ENCODE measurements at places on chromosomes 11 and 22.

DNA sequence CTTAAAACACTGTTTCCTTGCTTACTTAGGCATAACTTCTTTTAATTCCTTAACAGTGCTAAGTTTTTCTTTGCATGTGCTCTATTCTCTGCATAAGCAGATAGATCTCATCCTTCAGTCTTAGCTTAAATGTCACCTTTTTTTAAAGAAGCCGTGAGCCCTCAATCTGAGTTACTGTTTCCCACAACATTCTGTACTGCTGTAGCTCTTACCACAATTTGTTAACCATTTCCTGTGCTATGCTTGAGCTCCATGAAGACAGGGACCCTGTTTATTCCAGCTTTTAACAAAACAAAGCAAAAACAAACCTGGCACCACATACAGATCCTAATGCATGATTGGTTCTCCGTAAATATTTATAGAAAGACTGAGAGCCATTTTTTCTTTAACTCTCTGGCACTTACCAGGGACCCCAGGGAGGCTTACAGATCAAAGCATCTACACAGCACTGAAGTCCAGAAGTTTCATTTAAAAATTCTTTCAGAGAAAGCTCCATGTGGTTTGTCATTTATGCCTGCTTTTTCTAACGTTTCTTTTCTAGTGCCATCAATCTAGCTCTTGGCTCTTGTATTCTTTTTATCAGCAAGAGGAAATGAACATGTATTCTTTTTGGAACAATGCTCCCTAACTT is 74.9 kb downstream of the DYNC2H1 start:
- ATAC-seq = no peak
- H3K4me1 ChIP-seq = no peaks in the 10 kb centered on the region
- no peak overlapping the region for H3K4me3 ChIP-seq
- H3K27me3 ChIP-seq = no peaks in the 10 kb centered on the region
- peaks cover 6% of the 10 kb centered on the region for H3K36me3 ChIP-seq
- H3K27ac ChIP-seq = no peak overlapping the region

GRCh38 chr22:46267431-46268279 is at the start of gene TTC38:
TTC38 (plus strand) TSS chr22:46268008; CDS start chr22:46268040, 32 bp downstream.
- H3K27ac ChIP-seq = peak within 1 kb of the TSS; percentile 76
- ATAC-seq = peak; percentile 88
- H3K4me1 ChIP-seq = peaks cover 23% of the 10 kb centered on the region
- peak within 1 kb of the TSS; percentile 92 for H3K4me3 ChIP-seq
- H3K27me3 ChIP-seq = peaks cover 16% of the 10 kb centered on the region

- no peaks in the 10 kb centered on the region for H3K36me3 ChIP-seq
- no peak overlapping the region for H3K4me3 ChIP-seq
- ATAC-seq = no peak
- peaks cover 12% of the 10 kb centered on the region for H3K4me1 ChIP-seq
- H3K27ac ChIP-seq = no peak overlapping the region
Measured at GRCh38 chr22:44450503-44450902, 47.5 kb downstream of the RTL6 start.

DNA sequence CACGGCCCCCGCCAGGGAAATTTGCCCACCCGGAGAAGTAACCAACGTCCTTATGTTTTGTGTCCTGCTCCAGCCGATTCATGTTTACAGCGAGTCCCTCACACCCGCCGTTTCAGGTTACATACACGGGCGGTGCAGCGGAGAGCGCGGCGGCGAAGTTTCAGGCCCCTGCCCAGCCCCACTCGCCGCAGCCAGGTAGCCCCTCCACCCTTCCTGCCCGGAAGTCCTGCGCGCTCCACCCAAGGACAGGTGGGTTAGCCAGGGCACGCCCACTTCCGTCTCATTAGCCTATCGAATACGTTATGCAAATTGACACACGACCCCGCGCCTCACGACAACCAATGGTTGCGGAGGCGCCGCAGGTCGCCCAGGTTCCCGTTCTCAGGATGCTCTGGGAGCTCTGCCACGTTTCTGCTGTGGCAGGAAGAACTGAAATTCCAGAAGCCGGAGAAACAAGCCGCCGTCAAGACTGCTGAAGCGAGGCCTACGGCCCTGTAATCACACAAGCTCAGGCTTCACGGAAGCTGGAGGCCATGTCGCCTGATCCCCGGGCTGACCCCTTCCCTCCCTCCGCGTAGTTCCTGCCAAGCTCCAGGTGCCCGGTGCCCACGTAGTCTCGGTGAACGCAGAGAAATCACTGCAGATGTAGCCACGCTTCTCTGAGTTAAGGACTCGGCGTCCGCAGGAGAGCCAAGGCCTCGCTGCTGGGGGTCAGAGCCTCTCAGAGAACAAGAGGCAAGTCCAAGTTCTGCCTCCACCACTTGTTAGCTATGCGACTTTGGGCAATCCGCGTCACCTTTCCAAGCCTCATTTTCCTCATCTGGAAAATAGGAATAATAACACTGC is 22.4 kb upstream of the MYH9 start:
- ATAC-seq = peak; percentile 90
- H3K27me3 ChIP-seq = no peaks in the 10 kb centered on the region
- H3K4me3 ChIP-seq = peak overlapping the region; percentile 82
- no peaks in the 10 kb centered on the region for H3K36me3 ChIP-seq
- peaks cover 54% of the 10 kb centered on the region for H3K4me1 ChIP-seq
- H3K27ac ChIP-seq = peak overlapping the region; percentile 92

GRCh38 chr22:27537501-27537900 is 264.1 kb downstream of the MN1 start:
- peaks cover 9% of the 10 kb centered on the region for H3K27me3 ChIP-seq
- no peak overlapping the region for H3K27ac ChIP-seq
- no peak overlapping the region for H3K4me3 ChIP-seq
- no peaks in the 10 kb centered on the region for H3K4me1 ChIP-seq

DNA sequence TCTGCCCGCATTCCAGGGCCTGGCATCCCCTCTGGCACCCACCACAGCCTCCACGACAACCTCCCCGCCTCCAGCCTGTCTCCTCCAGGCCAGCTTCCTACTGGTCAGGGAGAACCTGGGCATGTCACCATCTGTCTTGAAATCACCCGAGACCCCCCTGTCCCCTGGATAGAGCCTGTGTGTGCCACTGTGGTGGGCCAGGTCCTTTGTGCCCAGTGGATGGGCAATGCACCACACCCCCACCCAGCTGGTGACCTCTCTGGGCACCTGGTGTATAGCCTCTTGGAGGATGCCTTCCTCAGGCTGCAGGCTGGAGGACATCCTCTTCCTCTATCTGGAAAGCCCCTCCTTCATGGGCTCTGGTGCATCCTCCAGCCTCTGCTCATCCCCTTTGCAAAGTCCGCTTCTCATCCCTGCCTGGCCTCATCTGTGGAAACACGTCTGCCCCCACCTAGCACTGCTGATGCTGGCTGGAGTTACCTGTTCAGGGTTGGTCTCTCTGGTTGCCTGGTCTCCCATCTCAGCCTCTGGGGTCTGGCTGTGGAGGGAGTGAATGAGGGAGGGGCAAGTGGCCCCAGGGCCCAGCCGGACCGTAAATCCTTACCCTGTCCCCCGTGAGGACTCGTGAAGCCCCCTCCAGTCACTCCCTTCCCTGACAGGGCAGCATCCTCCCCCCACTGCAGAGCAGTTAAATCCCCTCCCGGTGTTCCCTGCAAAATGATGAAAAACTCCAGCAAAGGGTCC is 589.6 kb downstream of the TBC1D22A start:
- H3K4me1 ChIP-seq = no peaks in the 10 kb centered on the region
- H3K27ac ChIP-seq = no peak overlapping the region
- no peak overlapping the region for H3K4me3 ChIP-seq
- no peak for ATAC-seq
- H3K36me3 ChIP-seq = no peaks in the 10 kb centered on the region
- no peaks in the 10 kb centered on the region for H3K27me3 ChIP-seq

GRCh38 chr22:35749808-35750207 is 32.1 kb downstream of the APOL5 start:
- ATAC-seq = peak; percentile 99
- H3K4me1 ChIP-seq = peaks cover 26% of the 10 kb centered on the region
- no peaks in the 10 kb centered on the region for H3K36me3 ChIP-seq
- H3K27me3 ChIP-seq = peaks cover 92% of the 10 kb centered on the region

DNA sequence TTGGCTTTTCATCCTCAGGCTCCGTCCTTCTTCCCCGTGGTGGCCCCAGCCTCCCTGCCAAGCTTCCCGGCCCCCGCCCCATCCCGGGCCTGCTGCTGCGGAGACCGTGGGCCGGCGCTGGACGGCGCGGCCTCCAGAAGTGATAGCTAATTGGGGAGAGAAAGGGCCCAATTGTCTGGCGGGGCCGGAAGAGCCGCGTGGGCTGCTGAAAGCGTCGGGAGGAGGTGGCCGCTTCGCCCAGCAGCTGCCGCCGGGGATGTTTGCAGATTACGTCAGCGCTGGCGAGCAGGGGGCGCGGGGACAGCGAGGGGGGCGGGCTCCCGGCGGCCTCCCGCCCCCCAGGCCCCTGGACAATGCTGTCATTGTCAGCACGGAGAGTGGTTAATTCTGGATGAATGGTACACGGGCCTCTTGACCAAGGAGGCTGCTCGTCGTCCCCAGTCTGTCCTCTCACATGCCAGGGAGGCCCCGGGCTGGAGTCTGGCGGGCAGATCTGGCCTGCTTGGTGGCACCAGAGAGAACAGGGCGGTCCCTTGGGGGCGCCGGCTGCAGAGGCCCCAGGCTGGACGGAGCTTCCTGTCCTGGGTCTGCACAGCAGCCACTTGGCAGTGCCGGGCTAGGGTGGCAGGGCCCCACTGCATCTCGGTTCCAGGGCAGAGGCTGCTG is 1.6 kb downstream of the SMIM38 start:
- H3K4me1 ChIP-seq = peaks cover 41% of the 10 kb centered on the region
- no peaks in the 10 kb centered on the region for H3K27me3 ChIP-seq
- peak overlapping the region; percentile 82 for H3K27ac ChIP-seq
- H3K4me3 ChIP-seq = peak overlapping the region; percentile 63
- peak; percentile 26 for ATAC-seq

- H3K27me3 ChIP-seq = no peaks in the 10 kb centered on the region
- H3K36me3 ChIP-seq = no peaks in the 10 kb centered on the region
- peaks cover 25% of the 10 kb centered on the region for H3K4me1 ChIP-seq
- H3K27ac ChIP-seq = no peak overlapping the region
Measured at GRCh38 chr22:24240381-24240780, 4.5 kb downstream of the GGT5 start.

DNA sequence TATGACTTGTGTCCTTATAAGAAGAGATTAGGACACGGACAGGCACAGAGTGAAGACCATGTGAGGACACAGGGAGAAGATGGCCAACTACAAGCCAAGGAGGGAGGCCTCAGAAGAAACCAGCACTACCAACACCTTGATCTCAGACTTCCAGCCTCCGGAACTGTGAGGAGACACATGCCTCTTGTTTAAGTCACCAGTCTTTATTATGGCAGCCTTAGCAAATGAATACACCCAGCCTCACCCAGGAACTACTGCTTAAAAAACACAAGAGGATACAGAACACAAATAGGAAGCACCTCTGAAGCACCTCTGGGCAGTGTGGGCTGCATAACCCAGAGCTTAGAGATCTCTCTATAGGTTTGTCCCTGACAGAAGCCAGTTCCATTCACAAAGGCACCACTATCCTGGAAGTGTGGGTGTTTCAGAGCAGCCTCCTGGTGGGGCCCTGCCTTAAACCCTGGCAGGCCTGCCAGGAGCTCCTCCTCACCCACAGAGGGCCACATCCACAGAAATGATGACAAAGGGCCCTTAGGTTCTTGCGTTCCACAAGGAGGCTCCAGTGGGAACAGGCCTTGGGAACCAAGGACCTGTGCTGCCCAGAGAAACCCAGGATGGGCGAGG is 58.8 kb downstream of the CHRDL2 start:
- no peak overlapping the region for H3K4me3 ChIP-seq
- no peak overlapping the region for H3K27ac ChIP-seq
- no peaks in the 10 kb centered on the region for H3K27me3 ChIP-seq
- H3K36me3 ChIP-seq = no peaks in the 10 kb centered on the region

- H3K4me1 ChIP-seq = peaks cover 10% of the 10 kb centered on the region
- no peak overlapping the region for H3K4me3 ChIP-seq
- no peak overlapping the region for H3K27ac ChIP-seq
- peaks cover 17% of the 10 kb centered on the region for H3K27me3 ChIP-seq
- no peak for ATAC-seq
Measured at GRCh38 chr11:46890665-46891064, 27.7 kb downstream of the LRP4 start.

DNA sequence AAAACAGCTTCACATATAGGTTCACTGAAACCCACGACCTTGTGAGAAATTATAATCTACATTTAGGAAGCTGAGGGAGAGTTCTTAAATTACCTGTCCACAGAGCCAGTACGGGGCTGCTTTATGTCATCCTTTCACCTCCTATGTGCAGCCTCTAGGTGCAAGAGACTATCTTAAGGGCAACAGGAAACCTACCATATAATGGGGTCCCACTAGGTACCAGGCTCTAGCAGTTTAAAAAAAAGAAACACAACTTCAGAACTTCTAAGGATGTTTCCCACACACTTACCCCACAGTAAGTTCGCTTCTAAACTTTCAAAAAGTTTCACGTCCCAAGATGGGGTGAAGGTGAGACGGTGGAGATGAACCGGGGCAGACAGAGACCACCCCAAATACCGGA is 573 bp downstream of the STK33 start:
- peak; percentile 48 for ATAC-seq
- no peaks in the 10 kb centered on the region for H3K27me3 ChIP-seq
- H3K36me3 ChIP-seq = no peaks in the 10 kb centered on the region
- peaks cover 13% of the 10 kb centered on the region for H3K4me1 ChIP-seq
- H3K27ac ChIP-seq = peak overlapping the region; percentile 75

- H3K4me3 ChIP-seq = no peak overlapping the region
- no peak for ATAC-seq
- H3K27ac ChIP-seq = no peak overlapping the region
Measured at GRCh38 chr11:8289492-8289918, 25.8 kb upstream of the LMO1 start.

DNA sequence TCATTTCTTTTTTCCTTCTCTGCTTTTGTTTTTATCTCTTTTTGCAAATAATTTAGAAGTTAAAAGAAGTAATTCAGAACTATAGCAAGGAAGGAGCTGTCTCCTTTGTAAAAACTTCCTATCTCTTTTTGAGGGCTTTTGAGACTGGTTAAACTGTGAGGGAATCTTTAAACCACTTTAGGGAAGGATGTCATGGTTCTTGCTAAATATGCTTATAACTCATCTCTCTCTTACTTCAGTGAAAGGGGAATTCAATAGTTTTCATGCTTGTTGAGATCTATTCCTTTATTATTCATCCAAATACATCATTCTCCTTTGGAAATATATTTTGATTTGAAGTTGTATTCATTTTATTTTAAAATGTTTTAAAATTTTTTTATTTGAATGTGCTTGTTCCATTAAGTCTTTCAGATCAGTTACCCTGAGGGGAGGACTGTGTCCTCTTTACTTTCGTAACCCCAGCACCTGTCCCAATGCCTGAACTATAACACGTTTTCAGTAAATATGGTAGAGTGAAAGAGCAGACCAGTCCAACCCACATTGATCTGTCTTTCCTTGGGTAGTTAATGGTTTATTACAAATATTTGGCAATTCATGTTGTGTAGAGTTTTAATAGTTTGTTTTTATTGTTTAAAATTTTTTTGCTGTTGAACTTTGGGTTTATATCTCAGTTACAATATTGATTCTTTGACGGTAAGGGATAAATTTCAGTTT is 27.5 kb downstream of the AMOTL1 start:
- H3K27me3 ChIP-seq = no peaks in the 10 kb centered on the region
- H3K4me1 ChIP-seq = no peaks in the 10 kb centered on the region
- H3K27ac ChIP-seq = no peak overlapping the region
- no peak for ATAC-seq
- H3K4me3 ChIP-seq = no peak overlapping the region
- no peaks in the 10 kb centered on the region for H3K36me3 ChIP-seq

DNA sequence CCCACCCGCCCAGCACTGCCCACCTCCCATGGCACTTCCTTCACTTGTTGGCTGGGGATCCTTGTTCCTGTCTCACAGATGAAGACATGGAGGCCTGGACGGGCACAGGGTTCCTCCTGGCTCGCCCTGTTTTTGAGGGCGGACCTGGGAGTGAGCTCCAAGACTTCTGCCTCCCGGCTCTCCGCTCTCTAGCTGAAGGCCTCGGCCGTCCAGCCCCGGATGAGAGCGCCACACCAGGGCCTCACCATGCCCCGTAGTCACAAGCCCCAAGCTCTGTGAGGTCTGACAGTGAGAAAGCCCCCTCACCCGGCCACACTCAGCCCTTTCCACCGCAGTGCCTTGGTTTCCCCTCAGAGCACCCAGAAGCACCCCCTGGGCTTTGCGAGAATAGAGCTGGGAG is 9.1 kb downstream of the TPCN2 start:
- H3K4me1 ChIP-seq = peaks cover 63% of the 10 kb centered on the region

All from stimulated activated memory B cell treated with anti-CD40 and anti-IgM and Interleukin-4, amounts not matched to agents 10 μg/mL and 1 μg/mL and 100 μg/mL, for 72 hours (primary cell).